ENCODE measurements at places on chromosomes 11 and 22.
A peak's percentile ranks its signal among the peaks of the same experiment; 100 is the strongest.

GRCh38 chr11:60830478-60831142 is 11.3 kb upstream of the CCDC86 start:
- no peak for DNase-seq

GRCh38 chr11:78310500-78310909 is 107.1 kb downstream of the GAB2 start:
- DNase-seq = no peak

- DNase-seq = no peak
Measured at GRCh38 chr11:61778920-61779650, 13.3 kb downstream of the TMEM258 start.

DNA sequence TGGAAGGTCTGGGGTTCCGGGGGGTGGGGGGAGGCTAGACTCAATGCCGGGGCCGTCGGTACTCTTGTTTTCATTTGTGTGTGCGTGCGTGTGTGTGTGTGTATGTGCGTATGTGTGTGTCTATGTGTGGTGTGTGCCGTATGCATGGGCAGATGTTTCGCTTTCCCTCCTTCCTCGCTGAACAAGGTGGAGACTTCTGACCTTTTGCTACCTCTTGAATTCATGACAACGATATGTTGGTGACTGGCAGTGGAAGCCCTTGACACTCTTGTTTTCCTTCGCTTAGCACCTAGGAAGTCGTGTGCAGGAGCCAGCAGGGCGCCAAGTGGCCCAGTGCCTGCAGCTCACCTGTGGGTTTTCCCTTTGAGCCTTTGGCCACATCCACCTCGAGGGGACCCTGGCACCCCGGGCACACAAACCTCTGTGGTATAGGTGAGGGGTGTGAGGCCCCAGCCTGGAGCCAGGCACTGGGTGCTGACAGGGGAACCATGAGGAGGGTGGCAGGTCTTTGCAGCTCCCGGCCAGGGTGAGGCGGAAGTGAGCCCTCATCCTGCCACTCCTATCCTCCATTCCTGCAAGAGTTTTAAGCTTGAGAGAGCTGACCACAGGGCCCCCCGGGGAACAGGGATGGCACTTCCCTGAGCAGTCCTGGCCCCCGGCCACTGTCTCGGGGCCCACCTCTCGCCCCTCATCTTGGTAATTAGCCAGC is 19.3 kb upstream of the TMEM191C start:
- peak; percentile 29 for DNase-seq

- no peak for DNase-seq
Measured at GRCh38 chr22:36966851-36967540, 52.3 kb downstream of the TST start.

GRCh38 chr22:39351689-39352214 is 2.0 kb downstream of the SYNGR1 start:
- no peak for DNase-seq

DNA sequence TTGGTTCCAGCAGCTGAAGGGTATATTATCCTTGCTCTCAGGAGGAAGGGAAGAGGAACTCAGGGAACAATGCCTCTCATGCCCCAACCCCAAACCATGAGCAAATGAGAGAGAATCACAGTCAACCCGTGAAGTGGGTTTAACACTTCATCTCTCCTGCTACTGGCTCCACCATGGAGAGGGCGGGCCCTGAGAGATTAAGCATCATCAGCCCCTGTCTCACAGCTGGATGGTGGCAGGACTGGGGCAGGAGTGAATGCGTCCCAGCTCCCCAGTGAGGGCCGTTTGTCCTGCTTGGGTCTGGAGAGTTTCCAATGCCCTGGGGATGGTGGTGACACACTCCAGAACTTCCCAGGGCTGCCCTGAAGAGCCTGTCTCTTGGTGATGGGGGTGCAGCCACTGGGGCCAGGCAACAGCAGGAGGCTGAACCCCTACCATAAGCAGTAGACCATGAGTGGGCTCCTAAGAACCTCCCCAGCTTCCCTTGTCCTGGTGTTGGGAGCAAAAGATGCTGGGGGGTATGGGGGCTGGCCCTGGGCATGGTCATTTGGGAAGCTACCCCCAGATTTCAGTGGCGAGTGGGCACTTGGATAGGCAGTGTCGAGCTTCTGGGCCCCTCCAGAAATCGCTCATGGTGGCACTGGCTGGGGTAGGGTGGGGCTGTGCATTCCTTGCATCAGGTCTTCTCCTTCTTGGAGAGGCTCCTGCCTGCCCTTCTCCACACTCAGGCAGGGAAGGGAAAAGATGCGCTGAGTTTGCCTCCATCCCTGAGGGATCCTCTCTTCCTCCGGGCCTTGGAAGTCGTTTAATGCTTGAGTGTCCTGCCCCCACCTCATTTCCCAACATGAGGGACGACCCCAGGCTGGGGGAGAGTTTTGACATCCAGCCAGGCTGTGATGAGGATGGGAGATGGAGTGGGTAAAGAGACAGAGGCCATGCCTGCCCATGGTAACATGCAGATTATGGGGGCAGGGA is 157.5 kb downstream of the ST3GAL4 start:
- no peak for DNase-seq

- no peak for DNase-seq
Measured at GRCh38 chr11:65069217-65069616, 10.9 kb upstream of the NAALADL1 start.

- no peak for DNase-seq
Measured at GRCh38 chr11:87255589-87255988, 217.9 kb downstream of the TMEM135 start.

DNA sequence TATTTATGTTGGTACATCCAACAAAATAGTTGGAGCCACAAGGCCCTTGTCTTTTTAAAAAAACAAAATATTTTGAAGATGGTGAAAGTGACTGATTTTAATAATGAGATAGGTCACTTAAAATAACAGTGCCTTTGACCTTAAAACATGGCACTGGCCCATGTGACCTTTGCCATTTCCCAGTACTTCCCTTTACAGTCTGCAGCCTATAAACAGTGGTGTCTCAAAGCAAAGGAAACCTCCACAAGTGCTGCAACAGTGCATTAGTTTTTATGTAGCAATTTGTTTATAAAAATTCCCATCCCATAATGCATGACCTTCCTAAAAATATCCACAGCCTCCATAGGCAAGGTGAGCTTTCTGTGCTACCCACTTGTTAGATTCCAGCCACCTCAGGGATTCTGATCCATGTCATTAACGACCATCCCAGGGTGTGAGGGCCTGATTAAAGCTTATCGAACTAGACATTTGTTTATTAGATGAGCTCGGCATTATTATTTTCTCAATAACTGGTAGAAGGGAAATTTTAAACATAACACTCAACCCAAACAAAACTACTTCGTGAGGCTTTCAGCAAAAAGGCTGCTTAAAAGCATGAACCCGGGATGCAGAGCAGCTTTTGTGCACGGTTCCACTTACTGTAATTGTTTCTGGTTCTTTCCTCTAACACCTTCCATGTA is 28.0 kb upstream of the CRKL start:
- DNase-seq = no peak

GRCh38 chr22:38728871-38729796 is 23.4 kb downstream of the GTPBP1 start:
- no peak for DNase-seq

DNA sequence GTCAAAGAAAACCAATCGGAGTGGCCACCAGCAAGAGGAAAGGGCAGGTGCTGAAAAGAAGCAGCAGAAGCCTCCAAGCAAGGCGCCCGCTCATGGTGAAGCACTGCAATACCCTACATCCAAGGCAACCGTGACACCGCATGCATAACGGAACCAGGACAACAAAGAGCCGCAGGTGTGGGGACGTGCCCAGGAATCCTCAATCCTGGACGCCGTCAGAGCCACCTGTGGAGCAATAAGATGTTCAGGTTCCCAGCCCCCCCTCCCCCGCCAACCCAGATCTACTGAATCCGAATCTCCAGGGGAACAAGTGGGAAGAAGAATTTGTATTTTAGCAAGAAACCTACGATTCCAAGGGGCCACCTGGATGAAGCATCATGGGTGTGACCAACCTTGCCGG is 70.8 kb downstream of the SHANK2 start:
- DNase-seq = no peak

DNA sequence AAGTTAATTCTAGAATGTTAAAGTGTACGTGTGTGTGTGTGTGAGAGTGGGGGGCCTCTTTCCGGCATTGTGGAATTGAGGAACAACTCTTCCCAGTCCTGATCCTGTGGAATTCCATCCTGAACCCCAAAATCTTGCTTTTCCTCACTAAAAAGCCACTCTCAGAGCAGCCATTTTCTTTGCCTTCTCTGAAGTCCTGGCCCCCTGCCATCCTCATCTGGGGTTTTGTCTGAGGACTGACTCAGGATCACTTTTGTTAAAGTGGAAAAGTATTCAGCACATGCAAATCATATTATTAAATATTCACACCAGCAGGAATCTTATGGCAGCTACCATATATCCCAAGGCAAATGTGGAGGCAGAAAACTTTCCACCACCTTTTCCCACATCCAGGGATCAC is 3.8 kb downstream of the SCN4B start:
- DNase-seq = no peak

DNA sequence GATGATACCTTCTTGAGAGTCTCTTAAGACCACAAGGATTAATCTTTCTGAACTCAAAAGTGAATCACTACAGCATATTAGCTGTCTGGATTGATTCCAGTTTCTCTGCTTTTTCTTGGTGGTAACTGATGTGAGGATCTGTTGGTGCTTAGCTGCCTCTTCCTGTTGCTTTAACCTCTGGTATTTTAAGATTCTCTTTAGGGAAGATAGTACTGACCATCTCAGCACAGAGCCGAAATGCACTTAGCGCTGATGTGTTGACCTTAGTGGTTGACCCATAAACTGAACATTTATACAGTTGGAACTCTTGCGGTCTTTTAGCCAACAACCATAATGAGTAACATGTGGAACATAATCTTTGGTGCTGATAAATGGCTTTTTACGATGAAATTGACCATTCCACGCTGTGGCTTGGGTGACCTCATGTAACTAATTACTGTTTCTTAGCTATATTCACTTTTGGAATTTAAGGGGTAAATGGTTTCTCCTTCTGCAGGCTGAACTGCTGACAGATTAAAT is 33.7 kb downstream of the APLP2 start:
- DNase-seq = no peak

GRCh38 chr22:26464312-26464711 is 19.3 kb downstream of the HPS4 start:
- no peak for DNase-seq

GRCh38 chr11:125305345-125305744 is 140.8 kb downstream of the PKNOX2 start:
- DNase-seq = no peak

- DNase-seq = no peak
Measured at GRCh38 chr11:35746356-35747153, 84.0 kb downstream of the TRIM44 start.

GRCh38 chr11:75632450-75632849 is 36.4 kb downstream of the MAP6 start:
- no peak for DNase-seq

DNA sequence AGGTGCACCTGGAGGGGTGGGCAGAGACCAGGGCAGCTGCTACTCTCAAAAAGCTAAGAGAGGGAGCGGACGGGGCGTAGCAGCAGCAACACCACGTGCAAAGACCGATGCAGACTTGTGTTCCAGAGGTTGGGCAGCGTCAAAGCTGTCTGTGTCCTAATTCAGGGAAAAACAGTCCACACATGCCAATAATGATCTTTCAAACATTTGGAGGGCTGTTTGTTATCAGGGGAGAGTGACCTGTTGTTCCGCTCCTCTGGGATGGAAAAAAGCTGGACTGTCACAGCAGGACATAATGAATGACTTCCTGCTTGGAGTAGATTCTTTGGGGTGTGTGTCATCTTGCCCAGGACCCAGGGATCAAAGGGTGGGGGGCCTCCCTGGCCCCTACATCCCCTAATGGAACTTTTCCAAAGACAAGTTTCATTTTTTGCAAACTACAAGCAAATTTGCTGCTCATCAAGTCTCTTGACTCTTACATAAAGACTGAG is 6.2 kb upstream of the FBLN1 start:
- DNase-seq = no peak

- DNase-seq = no peak
Measured at GRCh38 chr11:93983542-93984195, 37.5 kb upstream of the HEPHL1 start.

GRCh38 chr11:9528573-9529333 is 44.7 kb upstream of the WEE1 start:
- DNase-seq = no peak

DNA sequence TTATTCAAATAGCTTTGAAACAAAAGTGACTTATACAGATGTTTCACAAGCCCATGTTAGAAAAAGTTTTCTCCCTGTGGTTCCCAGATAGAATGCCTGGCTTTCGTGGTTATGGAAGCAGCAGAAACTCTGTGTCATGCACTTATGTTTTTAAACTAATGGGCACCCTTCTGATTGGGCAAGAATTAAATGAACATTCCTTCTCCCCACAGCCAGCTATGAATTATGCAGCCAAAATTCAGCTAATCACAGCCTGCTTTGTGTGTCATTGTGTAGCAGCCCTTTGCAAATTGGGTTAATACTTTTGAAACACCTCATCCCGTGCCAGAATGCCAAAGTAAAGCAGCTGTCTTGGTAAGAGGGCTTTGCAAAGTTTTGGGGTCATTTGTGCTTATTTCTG is 46.9 kb downstream of the PANX1 start:
- no peak for DNase-seq

DNA sequence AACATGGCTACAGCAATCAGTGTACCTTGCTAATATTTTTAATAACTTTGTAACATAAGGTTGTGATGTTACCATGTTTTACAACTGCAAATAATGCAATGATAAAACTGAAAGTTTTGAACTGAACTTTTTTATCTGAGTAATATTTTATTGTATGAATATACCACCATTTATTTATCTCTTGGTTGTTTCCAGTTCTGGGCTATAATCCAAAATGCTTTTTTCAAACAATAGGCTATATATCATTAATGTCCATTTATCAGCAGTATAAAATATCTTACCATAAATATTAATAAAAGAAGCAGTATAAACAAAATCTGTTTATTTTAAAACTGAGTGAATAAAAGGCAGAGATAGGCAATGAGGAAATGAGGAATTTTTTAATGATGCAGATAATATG is 63.3 kb downstream of the SIK3 start:
- DNase-seq = no peak

DNA sequence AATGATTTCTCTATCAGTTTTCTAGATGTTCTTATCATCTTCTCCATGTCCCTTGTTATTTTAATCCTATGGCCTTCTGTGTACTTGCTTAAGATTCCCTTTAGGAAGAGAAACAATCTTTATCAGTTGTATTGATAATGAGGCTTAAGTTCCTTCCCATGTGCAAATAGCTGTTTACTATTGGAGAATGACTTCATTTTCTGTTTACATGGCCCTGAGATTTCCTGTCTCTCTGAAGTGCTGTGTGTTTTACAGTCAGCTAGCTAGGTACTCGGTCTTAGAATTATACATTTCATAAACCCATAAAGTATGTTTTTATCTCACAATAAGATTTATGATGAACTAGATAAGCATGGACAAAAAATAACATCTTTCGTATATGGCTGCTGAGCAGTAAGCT is 67.5 kb upstream of the CCDC179 start:
- no peak for DNase-seq

GRCh38 chr11:120715239-120715638 is 203.7 kb downstream of the GRIK4 start:
- DNase-seq = no peak

GRCh38 chr11:62411524-62411923 is 7.3 kb upstream of the SCGB1A1 start:
- no peak for DNase-seq

GRCh38 chr11:111395749-111396148 is 16.7 kb upstream of the POU2AF1 start:
- no peak for DNase-seq
